Stimulated activated CD4-positive, alpha-beta T cell treated with anti-CD3 and anti-CD28 coated beads, Interleukin-2, amount 100 ng/mL, for 48 hours (primary cell): ENCODE measurements at places on chromosomes 7 and 10.

- DNase-seq = no peak
Observed at GRCh38 chr10:50432211-50433009, 181.1 kb upstream of the ASAH2 start.

DNA sequence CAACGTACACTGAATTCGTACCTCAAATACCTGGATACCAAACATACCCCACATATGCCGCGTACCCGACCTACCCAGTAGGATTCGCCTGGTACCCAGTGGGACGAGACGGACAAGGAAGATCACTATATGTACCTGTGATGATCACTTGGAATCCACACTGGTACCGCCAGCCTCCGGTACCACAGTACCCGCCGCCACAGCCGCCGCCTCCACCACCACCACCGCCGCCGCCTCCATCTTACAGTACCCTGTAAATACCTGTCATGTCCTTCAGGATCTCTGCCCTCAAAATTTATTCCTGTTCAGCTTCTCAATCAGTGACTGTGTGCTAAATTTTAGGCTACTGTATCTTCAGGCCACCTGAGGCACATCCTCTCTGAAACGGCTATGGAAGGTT lies 9.5 kb upstream of the SGCE start:
- DNase-seq = no peak

- DNase-seq = no peak
Observed at GRCh38 chr7:28988810-28989209, 30.7 kb upstream of the TRIL start.

GRCh38 chr7:129512192-129512591 lies 9.9 kb downstream of the SMKR1 start:
- no peak for DNase-seq

DNA sequence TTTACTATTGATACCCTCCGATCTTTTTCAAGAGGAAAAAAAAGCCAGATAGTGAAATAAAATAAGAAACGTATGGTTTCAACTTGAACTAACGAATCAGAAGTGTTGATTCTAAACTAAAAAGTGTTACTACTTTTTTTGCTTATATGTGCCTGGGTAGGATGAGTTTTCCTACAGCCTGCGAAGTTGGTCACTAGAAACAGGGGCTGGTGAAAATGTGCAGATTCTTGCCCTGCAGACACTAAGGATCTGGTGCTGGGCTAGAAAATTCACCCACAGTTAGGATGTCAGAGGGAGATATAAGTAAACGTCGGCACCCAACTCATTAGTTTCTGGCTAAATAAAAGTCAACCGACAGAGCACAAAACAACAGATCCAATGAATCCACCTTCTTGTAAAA lies 298.7 kb upstream of the NFE2L3 start:
- DNase-seq = no peak
